ENCODE measurements at places on chromosomes 13 and 19.
A peak's percentile ranks its signal among the peaks of the same experiment; 100 is the strongest.

DNA sequence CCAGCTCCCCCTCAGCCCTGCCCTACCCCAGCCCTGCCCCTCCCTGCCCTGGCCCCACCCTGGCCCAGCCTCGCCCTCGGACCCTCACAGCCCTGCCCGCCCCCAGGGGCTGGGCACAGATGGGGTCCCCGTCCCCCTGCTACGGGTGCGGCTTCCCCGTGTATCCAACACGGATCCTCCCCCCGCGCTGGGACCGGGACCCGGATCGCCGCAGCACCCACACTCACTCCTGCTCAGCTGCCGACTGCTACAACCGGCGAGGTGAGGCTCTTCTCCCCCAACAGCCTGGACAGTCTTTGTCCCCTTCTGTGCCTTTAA, 5.2 kb downstream of the SHFL start:
- H3K4me3 ChIP-seq = no peak overlapping the region
- H3K27ac ChIP-seq = no peak overlapping the region
- no peak for DNase-seq
- H3K27me3 ChIP-seq = peaks cover 5% of the 10 kb centered on the region
- peaks cover 32% of the 10 kb centered on the region for H3K36me3 ChIP-seq

- no peaks in the 10 kb centered on the region for H3K27me3 ChIP-seq
- no peaks in the 10 kb centered on the region for H3K4me1 ChIP-seq
- peaks cover 24% of the 10 kb centered on the region for H3K36me3 ChIP-seq
- DNase-seq = no peak
Observed at GRCh38 chr19:55703790-55704215, 28.8 kb downstream of the EPN1 start.

GRCh38 chr13:22114630-22115311, 443.9 kb downstream of the FGF9 start:
- no peak overlapping the region for H3K27ac ChIP-seq
- H3K4me3 ChIP-seq = no peak overlapping the region
- H3K36me3 ChIP-seq = no peaks in the 10 kb centered on the region
- H3K27me3 ChIP-seq = peaks cover 6% of the 10 kb centered on the region
- no peak for DNase-seq

DNA sequence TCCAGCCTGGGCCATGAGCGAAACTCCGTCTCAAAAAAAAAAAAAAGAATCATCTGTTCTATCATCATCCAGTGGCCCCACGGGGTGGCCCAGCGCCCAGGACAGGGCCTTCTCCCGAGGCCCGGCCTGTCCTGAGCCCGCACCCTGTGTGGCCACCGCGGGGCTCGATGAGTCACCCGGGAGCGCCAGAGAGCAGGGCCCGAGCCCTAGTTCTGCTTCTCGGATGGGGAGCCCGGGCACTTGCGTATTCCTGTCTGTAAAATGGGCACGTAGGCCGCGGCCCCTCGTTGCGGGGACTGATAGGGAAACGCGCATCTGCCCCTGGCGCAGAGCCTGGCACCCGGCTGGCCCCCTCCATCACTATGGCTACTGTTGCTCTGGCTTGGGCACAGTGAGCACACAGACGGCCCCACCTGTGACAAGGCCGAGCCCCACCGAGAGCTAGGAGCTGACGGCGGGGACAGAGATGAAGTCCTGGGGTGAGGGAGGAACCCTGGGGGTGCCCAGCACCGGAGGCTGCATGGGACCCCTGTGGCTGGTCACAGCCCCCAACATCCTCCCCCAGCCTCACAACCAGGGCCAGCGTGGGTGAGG, 21.3 kb upstream of the UQCR11 start:
- H3K4me3 ChIP-seq = no peak overlapping the region
- no peaks in the 10 kb centered on the region for H3K4me1 ChIP-seq
- H3K36me3 ChIP-seq = peaks cover 18% of the 10 kb centered on the region
- DNase-seq = no peak

DNA sequence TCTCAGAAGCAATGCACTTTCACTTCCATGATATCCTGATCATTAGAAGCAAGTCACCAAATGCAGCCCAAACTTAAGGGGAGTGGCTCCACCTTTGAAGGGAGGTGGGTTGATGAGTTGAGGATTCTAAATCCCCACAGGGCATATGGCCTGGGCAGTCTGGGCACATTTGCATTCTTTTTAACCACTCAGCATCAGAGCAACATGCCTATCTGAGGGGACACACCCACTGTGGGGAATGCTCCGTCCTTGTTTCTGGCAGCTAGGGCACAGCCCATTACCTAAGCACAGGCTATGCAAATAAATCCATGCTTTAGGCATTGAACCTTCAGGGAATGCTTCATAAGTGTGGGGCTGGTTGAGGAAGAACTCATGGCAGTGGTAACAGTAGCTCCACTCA, 12.3 kb upstream of the SACS start:
- H3K4me3 ChIP-seq = no peak overlapping the region
- no peaks in the 10 kb centered on the region for H3K36me3 ChIP-seq
- no peak for DNase-seq
- H3K27ac ChIP-seq = no peak overlapping the region
- H3K4me1 ChIP-seq = no peaks in the 10 kb centered on the region

DNA sequence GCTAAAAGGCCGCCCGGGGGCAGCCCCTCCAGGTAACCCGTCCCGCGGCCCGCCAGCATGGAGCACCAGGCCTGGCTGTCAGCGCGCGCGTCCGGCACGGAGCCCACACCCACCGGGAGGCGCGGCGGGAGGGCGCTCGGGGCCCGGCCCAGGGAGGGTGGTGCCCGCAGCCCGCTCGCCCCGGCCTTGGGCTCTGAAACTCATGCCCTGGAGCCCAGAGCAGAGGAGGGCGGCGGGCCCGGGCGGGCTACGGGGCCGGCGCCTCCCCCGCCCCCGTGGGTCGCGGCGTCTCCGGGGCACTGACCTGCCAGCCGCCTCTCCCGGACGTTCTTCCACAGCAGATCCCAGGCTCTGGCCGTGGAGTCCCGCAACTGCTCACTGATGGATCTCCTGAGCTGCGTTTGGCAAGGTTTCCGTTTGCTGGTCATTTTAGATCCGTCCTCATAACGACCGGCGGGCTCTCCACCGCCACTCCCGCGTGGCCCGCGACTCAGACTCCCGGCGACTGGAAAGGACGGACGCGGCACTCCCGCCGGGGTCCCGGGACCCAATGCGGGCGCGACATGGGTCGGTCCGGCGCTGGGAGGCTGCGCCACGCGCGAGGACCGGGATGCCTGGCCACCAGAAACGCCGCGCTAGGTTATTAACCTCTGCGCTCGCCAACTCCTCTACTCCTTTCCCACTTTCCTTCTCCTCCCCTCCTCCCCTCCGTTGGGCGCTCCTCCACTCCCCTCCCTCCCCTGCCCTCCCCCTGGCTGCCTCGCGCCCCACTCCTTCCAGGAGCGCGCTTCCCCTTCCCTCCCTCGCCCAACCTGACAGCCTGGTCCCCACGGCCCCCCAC, 64.7 kb upstream of the STARD13 start:
- peak; percentile 65 for DNase-seq
- H3K4me3 ChIP-seq = peak overlapping the region; percentile 89
- no peaks in the 10 kb centered on the region for H3K27me3 ChIP-seq
- H3K4me1 ChIP-seq = peaks cover 61% of the 10 kb centered on the region
- H3K27ac ChIP-seq = peak overlapping the region; percentile 89

DNA sequence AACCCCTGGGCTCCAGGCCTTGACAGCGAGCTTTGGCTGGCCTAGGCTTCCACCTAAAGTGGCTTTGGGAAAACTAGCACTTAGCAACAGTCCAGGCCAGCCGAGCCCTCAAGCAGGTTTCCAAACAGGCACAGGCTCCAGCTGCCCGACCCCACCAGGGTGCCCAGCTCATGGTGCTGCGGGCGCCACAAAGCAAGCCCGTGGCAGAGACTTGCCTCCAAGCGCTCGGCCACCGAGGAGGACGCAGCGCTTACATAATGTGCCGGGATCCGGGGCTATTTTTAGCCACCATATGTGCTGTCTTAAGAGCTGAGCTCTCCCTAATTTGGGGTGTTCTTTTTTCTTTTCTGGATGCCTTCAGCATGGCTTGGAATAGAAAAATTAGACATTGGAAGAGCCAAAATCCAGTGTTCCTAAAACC, 56.1 kb upstream of the F7 start:
- H3K27ac ChIP-seq = peak overlapping the region; percentile 63
- peak; percentile 34 for DNase-seq
- no peak overlapping the region for H3K4me3 ChIP-seq
- peaks cover 62% of the 10 kb centered on the region for H3K4me1 ChIP-seq

- H3K27me3 ChIP-seq = no peaks in the 10 kb centered on the region
- no peak overlapping the region for H3K27ac ChIP-seq
- H3K36me3 ChIP-seq = peaks cover 100% of the 10 kb centered on the region
- DNase-seq = no peak
- no peaks in the 10 kb centered on the region for H3K4me1 ChIP-seq
- no peak overlapping the region for H3K4me3 ChIP-seq
Observed at GRCh38 chr19:52221831-52222375, 32.1 kb downstream of the PPP2R1A start.

DNA sequence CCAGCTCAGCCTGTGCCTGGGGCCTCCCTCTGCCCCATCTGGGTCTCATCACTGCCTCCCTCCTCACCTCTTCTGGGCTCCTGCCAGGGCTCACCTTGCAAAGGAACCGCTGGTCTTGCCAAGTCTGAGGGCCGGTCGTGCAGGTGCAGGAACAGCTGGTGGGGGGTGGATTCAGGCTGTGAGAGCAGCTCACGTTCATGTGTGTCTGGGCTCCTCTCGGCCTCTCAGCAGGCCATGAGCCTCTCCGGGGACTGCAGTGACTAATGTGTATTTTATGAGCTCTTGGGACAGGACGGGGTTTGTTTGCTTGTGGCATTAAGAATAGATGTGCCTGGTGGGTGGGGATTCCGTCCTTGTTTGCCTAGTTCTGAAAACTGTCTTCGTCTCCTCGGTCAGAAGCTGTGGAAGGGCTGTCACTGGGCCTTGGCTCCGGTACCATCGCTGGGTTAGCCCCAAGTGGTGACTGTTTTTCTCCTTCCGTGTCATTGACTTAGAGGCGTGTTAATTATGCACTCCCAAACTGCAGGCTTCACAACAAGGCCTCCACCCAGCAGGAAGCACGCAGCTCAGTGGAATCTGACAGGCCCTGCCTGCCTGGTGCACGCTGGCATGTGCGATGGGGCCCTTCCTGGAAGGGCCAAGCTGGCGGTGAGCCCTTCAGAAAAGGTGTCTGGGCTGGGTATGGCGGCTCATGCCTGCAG, 77.6 kb downstream of the KDM4B start:
- peaks cover 47% of the 10 kb centered on the region for H3K36me3 ChIP-seq
- no peak overlapping the region for H3K4me3 ChIP-seq
- no peak for DNase-seq
- peaks cover 46% of the 10 kb centered on the region for H3K4me1 ChIP-seq

- no peaks in the 10 kb centered on the region for H3K36me3 ChIP-seq
- H3K4me3 ChIP-seq = no peak overlapping the region
- no peaks in the 10 kb centered on the region for H3K27me3 ChIP-seq
- DNase-seq = no peak
- no peak overlapping the region for H3K27ac ChIP-seq
- H3K4me1 ChIP-seq = peaks cover 29% of the 10 kb centered on the region
Observed at GRCh38 chr19:1893791-1894190, 8.5 kb upstream of the ABHD17A start.

DNA sequence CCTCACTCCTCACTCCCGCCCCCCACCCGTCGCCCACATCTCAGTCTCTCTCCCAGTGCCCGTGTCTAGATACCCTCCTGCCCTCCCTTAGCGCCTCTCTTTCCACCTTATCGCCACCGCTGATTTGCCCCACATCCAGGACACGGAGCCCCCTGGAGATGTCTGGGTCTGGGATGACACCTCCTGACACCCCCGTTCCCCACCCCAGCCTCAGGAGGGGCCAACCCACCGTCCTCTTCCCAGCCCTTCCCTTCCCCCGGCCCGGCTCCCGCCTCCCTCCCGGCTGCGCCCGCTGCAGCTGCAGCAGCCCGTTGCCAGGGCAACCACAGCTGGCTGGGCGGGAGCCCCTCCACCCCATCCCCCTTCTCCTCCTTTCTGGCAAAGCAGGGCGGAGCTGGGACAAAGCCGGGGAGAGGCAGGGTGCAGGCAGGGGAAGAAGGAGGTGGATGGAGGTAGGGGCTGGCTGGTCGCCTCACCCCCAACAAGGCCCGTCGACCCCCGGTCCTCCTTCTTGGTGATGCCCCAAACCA, 13.5 kb downstream of the DPF1 start:
- peak overlapping the region; percentile 83 for H3K27ac ChIP-seq
- H3K4me1 ChIP-seq = peaks cover 33% of the 10 kb centered on the region
- H3K36me3 ChIP-seq = peaks cover 19% of the 10 kb centered on the region
- H3K27me3 ChIP-seq = peaks cover 87% of the 10 kb centered on the region
- DNase-seq = peak; percentile 74
- peak overlapping the region; percentile 55 for H3K4me3 ChIP-seq

- H3K4me1 ChIP-seq = peaks cover 13% of the 10 kb centered on the region
- H3K36me3 ChIP-seq = peaks cover 35% of the 10 kb centered on the region
Observed at GRCh38 chr19:17220207-17220758, 5.1 kb downstream of the USE1 start.

DNA sequence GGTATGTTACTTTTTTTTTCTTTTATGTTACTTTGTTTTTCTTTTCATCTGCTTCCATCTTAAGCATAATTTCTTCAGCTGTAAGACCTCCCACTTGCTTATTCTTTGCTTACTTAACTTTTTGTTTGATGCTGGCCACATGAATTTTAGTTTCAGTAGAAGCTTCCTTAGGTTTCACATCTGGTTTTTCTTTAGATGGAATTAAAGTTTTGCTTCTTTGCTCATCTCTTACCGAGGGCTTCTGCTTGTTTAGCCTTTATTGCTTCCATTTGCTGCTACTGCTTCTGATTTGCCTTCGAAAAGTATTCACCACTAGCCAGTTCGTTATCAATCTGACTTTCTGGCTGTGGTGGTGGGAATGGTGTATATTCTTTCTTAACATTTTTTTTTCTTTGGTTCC, 90.9 kb downstream of the GJA3 start:
- H3K27me3 ChIP-seq = no peaks in the 10 kb centered on the region
- no peak overlapping the region for H3K4me3 ChIP-seq
- DNase-seq = no peak
- H3K27ac ChIP-seq = no peak overlapping the region

DNA sequence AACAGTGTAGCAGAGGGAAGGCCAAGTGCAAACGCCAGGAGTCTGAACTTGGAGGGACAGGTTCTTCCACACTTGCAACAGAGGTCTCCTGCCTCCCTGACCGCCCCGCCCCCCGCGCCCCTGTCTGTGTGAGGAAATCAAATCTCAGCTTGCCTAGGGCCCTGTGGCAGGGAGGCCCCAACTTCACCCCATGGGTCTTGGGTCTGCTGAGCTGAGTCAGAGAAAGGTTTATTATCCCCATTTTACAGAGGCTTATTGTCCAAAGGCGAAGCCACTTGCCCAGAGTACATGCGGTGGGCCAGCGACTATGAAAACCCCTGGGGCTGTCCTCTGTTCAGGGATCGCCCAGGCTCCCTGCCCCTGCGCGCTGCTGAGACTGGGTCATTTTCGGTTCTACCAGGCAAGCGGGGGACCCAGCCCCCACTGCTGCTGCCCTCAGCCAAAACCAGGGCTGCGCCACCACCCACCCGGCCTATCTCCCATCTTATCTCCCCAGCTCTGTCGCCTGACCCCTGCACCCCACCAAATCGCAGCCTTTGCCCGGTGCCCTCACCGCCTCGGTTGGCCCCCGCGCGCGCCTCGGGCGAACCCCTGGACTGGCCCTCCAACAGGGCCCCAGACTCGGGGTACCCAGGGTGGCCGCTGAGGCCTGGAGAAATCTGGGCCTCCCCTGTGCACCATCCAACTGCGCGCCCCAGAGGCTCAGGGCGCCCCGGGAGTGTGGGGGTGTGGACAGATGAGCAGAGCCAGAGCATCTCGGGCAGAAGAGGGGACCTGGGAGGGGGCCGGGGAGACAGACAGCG, 850 bp upstream of the CERS4 start:
- H3K4me3 ChIP-seq = peak overlapping the region; percentile 89
- no peaks in the 10 kb centered on the region for H3K36me3 ChIP-seq
- peak overlapping the region; percentile 82 for H3K27ac ChIP-seq
- peaks cover 20% of the 10 kb centered on the region for H3K27me3 ChIP-seq
